ENCODE measurements at places on chromosomes 13 and 19.

DNA sequence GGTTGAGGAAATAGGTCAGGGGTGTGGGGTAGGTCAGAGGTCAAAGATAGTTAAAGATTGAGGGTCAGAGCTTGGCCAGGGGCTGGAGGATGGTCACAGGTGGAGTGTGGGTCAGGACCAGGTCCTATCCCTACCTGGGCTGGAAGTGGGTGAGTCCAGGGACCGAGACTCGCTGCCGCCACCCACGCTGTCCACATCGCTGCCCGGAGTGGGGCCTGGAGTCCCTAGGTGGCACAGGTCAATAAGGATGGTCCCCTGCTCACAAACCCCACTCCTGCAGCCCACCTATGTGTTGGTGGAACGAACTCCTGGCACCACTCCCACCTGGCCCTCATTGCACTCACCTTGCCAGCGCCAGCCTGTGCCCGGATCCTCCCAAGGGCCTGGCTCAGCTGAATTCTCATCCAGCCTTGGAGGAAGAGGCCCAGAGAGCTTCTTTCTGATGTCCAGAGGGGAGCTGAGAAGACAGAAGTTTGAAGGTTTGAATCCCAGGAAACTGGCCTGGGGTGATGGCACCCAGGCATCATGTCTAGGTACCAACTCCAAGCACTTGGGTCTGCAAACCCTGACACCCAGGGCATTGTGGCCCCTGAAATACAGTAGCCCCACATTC lies 6.8 kb downstream of the GMIP start:
- DNase-seq, result no peak

GRCh38 chr19:2962018-2962670 lies 15.2 kb upstream of the TLE6 start:
- DNase-seq, result peak; percentile 84

- no peak for DNase-seq
Observed at GRCh38 chr13:32086791-32087441, 55.3 kb downstream of the FRY start.

DNA sequence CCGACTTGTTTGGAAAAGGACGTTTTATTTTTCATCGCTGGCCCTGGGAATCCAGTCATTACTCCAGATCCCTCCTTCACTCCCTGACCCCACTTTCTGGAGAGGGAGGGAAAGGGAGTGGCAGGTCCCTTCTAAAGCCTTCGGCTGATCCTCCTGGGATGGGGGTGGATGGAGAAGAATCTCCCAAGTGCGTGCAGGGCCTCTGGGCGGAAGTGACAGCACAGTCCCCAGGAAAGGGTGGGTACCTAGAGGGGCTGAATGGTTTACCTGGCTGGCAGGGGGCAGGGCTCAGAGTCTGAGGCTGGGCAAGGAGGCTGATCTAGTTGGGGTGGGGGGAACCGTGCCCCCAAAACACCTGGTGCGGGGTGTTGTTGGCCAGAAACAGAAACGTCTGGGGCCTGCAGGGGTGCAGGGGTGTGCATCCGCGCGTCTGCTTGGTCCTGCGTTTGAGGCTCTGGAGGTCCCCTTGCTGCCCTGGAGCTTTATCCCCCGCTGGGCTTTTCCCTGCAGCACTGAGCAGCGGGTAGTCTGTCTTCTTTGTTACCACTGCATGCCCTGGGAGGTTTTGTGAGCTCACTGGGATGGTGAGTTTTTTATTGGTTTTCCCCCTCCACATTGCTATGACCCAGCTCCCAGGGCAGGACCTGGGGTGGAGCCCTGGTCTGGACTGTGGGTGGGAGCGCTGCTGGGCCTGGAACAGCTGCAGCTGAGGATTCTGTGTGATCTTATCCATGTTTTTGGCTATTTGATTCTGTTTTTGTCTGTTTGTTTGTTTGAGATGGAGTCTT lies 3.0 kb upstream of the ZNF628 start:
- no peak for DNase-seq

DNA sequence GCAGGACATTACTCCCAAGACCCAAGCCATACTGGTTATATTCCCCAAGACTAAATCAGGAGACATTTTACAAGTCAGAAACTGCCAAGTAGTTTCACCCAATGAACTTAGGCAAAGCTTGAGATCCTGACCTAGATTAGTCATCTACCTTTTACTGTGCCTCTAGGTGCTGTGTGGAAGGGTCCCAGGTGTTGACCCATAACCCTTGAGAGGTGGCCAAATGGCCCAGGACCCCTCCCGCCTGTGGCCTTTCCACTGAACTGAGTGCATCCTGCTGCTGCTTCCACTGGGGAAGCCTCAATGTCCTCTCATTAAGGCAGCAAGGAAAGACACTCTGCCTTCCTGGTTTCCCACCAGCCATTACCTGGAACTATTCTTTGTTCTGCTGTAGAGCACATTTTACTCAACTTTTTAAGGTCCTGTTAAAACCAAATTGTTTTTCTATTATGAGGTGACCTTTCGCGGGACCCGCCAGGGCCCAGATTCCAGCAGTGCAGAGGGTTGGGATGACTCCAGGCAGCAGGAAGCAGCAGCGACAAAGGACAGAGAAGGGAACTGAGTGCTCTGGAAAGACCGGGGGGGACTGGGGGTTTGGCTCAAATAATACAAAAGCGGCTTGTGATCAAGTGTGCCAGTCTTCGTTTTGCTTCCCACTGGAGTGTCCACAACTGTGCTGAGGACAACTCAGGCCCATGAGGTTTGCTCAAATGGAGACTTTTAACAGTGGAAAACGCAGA lies 27.1 kb downstream of the ANKRD10 start:
- no peak for DNase-seq

DNA sequence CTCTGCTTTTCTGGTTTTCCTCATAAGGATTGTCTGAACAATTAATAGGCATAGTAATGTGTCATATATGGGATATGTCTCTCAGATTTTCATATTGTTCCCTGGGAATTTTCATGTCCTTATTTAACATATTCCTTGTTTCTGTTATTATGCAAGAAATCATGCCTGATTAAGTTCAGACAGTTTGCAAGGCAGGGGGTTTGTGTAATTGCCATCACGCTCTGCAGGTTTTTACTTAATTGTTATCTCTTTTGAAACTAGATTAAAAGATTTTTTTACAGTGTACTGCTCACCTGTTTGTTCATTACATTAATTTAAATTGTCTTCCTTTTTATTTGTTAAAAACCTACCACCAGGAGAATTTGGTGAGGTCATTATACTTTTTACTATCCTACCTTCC lies 1253.2 kb upstream of the PRR20A start:
- no peak for DNase-seq
